ENCODE measurements at places on chromosomes 2 and 18. TPM values are rescaled to one million over a fixed set of nuclear protein-coding genes. Genes with fewer than 3 reads are reported as not detected.

Gene POLR1A
- 69.8 TPM for total RNA-seq

Gene CSRNP3
- 28.4 TPM for total RNA-seq

Gene DSG1
- not detected for total RNA-seq

Gene RBM44
- 0.42 TPM for total RNA-seq

Gene CFAP65
- total RNA-seq, result 0.93 TPM

- no peak for DNase-seq
Measured at GRCh38 chr2:72929010-72929409, 11.7 kb downstream of the EMX1 start.

- no peak for DNase-seq
Measured at GRCh38 chr2:178828486-178828881, 21.3 kb upstream of the TTN start.

DNA sequence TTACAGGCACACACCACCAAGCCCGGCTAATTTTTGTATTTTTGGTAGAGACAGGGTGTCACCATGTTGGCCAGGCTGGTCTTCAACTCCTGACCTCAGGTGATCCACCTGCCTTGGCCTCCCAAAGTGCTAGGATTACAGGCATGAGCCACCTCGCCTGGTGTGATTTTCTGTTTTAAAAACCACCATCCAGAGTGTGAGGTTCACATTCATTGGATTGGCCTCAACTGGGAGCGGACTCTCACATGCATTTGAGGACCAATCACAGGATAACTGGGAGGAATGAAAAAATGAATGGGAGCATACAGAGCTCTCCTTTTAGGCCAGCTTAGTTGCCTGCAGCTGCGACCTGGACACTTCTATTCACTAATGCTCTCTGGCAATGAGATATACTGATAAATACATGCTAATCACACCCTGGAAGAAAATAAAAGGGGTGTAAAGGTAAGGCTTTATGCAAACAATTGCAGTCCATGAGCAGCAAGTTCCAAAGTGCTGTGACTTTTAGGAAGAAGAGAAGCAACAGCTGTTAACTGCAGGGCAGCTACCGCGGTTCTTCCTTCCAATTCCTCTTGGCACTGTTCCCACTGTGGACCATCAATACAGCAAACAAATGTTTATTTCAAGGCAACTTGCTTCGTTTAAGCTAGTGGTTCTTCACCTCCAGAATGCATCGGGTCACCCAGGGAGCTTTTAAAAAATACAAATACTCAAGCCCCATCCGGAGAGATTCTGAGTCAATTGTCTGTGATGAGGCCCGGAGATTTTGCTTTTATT, 49.5 kb upstream of the FZD5 start:
- DNase-seq, result no peak

GRCh38 chr2:29001806-29002205, 20.7 kb downstream of the TOGARAM2 start:
- no peak for DNase-seq

- no peak for DNase-seq
Measured at GRCh38 chr18:50679056-50679455, 119.2 kb downstream of the MAPK4 start.
